Urothelium cell line (cell line): ENCODE measurements at places on chromosomes 2 and 18.

DNA sequence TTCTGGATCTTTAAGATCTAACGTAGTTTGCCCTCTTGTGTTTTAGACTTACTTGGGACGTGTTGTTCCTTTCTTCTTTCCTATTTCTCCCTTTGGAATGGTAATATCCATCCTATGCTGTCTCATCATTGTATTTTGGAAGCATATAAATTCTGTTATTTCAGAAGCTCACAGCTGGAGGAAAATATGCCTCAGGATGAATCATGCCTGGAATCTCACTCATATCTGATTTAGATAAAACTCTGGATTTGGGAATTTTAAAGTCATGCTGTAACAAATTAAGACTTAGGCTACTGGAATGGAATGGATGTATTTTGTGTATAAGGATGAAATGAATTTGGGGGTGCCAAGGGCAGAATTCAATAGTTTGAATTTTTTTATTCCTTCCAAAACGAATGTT, 245.2 kb upstream of the GULP1 start:
- no peak for DNase-seq

DNA sequence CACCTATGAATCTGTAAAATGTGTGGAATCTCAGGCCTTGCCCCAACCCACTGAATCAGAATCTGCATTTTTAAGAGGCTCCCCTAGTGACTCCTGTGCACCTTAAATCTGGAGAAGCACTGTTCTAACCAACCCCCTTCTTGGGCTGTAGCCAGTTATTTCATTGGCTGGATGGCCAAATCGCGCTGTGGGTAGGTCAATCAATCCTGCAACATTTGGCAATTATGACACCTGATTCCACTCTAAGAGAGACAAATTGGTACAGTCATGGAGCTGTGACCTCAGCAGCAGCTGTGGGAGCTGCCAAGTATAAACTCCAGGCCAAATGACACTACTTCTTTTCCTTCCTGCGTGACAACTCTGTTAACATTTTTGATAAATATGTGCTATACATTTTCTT, 208.7 kb downstream of the CLIP4 start:
- DNase-seq: no peak

DNA sequence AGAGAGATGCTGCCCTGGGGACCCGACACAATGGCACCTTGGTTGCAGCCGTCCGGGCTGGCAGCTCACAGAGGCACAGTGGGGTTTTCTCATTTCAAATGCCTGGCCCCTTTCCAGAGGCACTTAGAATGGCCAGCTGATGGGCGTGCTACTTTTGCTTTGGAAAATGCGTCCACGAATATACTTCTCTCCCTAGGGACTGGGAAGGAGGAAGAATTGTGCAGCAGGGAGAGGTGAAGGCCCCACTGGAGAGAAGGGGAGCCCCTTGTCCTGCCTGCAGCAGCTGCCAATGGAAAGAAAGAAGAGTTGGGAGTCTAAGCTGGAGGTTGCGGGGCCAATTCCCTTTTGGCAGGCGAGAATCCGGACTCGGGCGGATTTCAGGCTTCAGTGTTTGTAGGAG, 1.1 kb upstream of the MAL start:
- DNase-seq: no peak

DNA sequence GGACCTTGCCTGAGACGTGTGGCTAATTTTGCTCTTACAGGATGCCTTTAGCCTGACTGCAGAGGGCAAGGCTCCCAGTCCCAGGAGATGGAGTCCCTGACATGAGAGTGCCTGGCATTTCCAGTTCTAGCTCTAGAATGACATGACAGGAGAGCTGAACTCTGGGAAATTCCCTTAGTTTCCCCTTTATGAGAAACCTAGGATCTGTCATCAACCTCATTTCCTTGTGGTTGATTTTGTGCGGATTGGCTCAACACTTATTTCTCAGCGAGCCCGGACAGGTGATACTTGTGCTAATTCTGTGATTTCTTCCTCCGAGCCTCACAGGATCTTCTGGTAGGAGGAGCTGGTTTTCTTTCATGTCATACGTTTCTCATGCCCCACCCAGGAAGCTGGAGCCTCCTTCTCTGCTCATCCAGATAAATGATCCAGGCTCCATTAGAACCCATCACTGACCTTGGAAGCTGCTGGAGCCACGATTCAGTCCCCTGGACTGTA, at the start of gene IL36G:
TSS of gene IL36G (plus strand) at position 448 of the 498 bp plus-strand sequence. CDS start 633 bp downstream, outside the sequence.
- DNase-seq: no peak
